ENCODE measurements at places on chromosomes 2 and 18. TPM values are rescaled to one million over a fixed set of nuclear protein-coding genes. Genes with fewer than 3 reads are reported as not detected.
A peak's percentile ranks its signal among the peaks of the same experiment; 100 is the strongest.

TEX51 gene
- not detected for total RNA-seq

CSRNP3 gene
- total RNA-seq = 1.9 TPM

CD8B2 gene
- total RNA-seq = not detected

- H3K36me3 ChIP-seq = no peaks in the 10 kb centered on the region
- H3K4me3 ChIP-seq = no peak overlapping the region
- no peak for DNase-seq
- H3K27me3 ChIP-seq = peaks cover 9% of the 10 kb centered on the region
These were observed 25.4 kb downstream of the ACADL start for GRCh38 chr2:210199854-210200253.

GRCh38 chr2:215905691-215906090 lies 107.7 kb downstream of the MREG start:
- no peak overlapping the region for H3K27ac ChIP-seq
- DNase-seq = no peak
- no peaks in the 10 kb centered on the region for H3K27me3 ChIP-seq
- H3K4me1 ChIP-seq = no peaks in the 10 kb centered on the region
- H3K4me3 ChIP-seq = no peak overlapping the region

DNA sequence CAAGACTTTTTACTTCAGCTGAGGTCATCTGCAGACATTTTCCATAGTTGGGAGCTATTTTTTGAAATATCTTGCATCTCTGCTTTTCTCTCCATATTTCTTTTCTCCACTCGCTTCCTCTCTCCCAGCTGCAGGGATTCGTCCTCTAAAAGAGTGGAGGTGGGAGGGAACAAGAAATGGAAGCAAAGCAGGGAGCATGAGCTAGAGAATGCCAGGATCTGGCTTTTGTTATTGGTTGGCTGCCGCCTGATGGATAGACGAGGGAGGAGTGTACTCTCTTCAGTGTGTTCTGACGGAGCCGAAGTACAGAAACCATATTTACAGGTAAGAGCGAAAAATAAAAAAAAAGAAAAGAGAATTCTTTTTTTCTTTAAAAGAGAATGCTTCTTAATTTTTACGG lies at the start of gene CSRNP3:
Gene CSRNP3 (plus strand): TSS at position 282 of the 400 bp plus-strand sequence. CDS start 125,368 bp downstream, outside the sequence.
- peak within 1 kb of the TSS; percentile 61 for H3K4me3 ChIP-seq
- H3K36me3 ChIP-seq = no peaks in the 10 kb centered on the region
- H3K4me1 ChIP-seq = peaks cover 20% of the 10 kb centered on the region
- no peak within 1 kb of the TSS for H3K27ac ChIP-seq

Data from esophagus muscularis mucosa (tissue), 4 donors.